ENCODE measurements at places on chromosomes 4 and X. TPM values are rescaled to one million over a fixed set of nuclear protein-coding genes. Genes with fewer than 3 reads are reported as not detected.

DNA sequence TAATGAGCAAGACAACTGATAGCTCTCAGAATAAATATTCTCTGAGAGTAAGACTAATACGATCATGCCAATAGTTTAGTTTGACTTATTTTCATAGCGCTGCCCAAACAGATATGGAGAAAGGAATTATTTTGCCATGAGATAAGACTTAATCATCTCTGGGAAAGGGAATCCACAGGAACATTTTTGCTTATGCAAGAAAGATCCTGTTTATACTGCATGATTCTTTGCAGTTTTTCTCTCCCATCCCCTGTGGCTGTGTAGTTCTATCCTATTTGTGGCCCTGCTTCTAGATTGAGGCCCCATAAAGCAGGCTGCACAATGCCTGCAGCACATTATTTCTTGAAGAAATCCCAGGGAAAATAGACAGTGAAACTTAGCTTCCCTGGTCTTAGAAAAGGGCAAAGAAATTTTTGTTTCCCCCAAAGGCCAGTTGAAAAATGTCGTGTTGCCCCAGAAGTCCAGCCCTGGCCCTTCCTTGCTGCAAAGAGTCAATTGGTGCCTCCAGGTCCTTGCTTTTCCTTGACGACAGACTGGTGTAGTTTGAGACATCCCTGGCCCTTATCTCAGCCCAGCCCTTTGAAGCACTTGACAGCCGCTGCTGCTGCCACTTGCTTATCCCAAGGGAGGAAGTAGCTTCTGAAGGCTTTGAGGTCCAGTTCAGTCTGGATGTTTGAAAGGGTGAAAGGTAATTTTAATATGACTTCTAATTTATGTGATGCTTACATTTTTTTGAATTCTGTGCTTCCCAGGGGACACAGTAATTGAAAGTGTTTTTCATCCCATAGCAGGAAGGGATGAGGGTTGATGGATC lies 45.0 kb upstream of the SH3RF1 start:
- DNase-seq = peak; percentile 53

GRCh38 chr4:114694770-114695169 lies 96.2 kb downstream of the UGT8 start:
- peak; percentile 21 for DNase-seq

DNA sequence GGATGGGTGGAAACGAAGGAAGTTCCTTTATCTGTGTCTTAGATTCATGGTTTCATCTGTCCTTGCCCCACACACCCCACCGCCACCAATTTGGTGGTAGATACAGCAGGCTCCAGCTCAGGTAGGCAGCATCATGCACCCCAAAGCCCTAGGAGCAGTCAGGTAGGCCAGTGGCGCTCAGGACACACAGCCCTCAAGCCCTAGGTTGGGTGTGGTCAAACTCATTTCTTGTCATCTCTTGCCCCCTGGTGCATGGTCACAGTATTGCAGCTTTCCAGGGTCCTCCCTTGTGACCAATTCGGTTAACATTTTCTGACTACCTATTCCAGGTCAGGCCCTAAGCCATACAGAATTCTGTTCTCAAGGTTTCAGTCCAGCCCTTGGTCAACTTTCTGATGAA lies 14.5 kb upstream of the PRRG3 start:
- peak; percentile 54 for DNase-seq

GRCh38 chrX:44183329-44183728 lies 160.1 kb downstream of the EFHC2 start:
- no peak for DNase-seq

DNA sequence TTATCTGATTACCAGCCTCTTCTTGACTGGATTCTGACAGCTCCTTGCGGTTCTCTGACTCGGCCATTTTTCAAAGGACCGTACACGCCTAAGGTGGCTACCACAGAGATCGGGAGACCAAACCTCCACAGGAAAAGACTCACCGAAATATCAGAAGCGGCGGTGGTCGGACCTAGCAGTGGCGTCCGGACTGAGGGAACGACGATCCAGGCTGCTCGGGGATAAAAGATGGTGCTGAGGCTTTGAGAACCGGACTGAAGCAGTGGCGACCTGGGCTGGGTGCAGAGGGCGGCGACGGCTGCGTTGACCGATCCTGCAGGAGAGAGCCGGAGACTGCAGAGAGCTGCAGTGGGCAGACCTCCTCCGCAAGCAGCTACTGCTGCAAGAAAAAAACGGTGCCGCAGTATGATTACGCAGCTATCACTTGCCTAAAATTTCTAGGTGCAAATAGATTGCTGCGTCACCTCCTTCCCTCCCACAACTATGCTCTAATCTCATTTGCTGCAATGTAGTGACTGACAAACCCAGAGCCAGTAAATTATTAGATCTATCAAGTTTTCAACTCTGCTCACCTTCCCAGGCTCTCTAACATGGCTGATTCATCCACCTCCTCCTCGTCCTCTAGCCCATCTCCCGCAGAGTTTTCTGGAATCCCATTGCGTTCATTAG lies at the start of gene NAP1L2:
TSS of gene NAP1L2 (minus strand) at position 426 of the 669 bp plus-strand sequence. CDS start at position 67, 359 bp downstream.
- DNase-seq = peak; percentile 30

DNA sequence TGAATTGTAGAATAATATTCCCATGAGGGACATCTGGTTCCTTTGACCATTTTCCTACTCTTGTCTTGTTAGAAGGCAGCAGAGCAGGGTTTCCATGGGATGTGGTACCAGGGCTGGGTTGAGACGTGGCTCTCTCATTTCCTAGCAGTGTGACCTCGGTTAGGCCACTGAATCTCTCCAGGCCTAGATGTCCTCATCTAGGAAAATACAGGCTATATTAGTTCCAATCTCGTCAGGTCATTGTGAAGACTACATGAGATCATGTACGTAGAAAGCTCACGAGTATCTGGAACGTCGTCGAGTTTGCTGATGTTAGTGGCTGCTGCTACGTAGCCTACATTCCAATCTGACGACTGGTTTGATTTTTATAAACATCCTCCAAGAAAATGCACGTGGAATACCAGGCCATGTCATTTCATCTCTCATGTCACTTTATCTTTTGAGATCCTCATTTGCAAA lies 278.2 kb upstream of the GATB start:
- DNase-seq = peak; percentile 84

MAGEE1 gene
- 0.15 TPM for total RNA-seq

- no peak for DNase-seq
Measured at GRCh38 chr4:87540146-87541058, 11.2 kb upstream of the SPARCL1 start.

GRCh38 chr4:150784305-150784704 lies 202.4 kb downstream of the MAB21L2 start:
- DNase-seq = no peak

POLN gene
- 0.44 TPM for total RNA-seq

GRCh38 chr4:100819505-100819904 lies 301.7 kb upstream of the EMCN start:
- DNase-seq = no peak

- DNase-seq = peak; percentile 68
Measured at GRCh38 chrX:115226929-115227328, 7.0 kb downstream of the LRCH2 start.

DNA sequence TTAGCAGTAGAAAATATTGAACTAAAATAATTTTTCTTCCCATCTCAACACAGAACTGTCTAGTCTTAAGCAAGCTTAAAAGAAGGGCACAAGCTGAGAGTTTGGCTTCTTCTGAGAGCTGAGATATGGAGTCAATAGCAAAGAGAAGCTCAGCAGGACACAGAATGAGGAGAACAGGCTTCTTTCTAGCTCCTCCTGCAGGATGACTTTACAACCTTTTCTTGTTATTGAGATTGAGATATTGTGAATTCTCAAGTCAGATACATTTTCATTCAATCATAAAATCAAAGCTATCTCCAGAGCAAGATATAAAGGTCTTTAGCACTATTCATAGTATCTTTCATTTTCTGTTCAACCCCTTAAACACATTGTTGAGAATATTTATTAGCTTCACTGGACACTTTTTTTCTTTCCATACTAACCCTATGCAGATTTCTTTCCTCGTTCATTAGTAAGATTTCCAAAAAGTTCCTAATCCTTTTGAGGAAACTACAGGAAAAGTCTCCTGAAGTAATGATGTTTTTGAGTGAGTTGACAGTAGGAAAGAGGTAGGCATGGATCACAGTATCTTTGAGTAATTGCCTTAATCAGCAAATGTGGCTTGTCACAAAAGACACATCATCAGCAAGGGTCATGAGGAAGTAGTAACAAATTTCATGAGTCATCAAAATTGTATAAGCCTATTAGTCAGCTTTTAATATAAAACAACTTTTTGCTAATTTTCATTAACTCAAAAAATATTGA lies 17.8 kb upstream of the CXCL3 start:
- peak; percentile 63 for DNase-seq

KCND1 gene
- 0.76 TPM for total RNA-seq

FGFBP2 gene
- total RNA-seq = not detected

DNA sequence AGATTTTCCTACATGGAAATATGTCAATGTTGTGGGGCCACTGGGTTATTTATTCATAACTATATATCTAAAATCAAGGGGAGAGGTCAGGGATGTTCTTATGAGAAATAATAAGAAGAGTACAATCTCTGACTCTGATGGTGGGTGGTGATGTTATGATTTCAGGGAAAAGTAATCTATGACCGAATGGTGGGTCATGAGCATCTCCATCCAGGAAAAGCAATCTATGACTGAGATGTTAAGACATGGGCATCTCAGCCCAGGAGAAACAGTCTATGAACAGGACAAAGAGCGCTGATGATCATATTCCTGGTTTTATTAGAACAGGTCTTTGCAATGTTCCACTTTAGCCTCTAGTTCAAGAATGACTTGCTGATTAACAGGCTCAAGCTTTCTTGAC lies 137.1 kb downstream of the ARSF start:
- peak; percentile 48 for DNase-seq

DNA sequence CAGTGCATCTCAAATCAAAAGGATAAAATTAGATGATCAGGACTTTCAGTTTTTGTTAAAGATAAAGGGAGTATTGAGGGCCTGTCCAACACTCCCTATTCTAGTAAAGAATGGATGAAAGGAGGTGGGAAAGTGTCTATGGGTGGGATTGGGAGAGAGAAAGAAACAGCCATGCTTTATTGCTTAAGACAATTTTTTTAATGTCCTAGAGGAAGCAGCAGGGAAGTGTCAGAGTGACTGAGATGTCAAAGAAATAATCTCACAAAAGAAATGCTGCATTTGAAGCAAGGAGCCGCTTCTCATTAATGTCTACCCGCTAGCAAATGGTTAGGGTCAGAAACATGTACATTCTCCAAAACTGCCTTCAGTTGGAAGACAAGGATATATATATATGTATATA lies 117.4 kb upstream of the GALNT7 start:
- DNase-seq = no peak

DNA sequence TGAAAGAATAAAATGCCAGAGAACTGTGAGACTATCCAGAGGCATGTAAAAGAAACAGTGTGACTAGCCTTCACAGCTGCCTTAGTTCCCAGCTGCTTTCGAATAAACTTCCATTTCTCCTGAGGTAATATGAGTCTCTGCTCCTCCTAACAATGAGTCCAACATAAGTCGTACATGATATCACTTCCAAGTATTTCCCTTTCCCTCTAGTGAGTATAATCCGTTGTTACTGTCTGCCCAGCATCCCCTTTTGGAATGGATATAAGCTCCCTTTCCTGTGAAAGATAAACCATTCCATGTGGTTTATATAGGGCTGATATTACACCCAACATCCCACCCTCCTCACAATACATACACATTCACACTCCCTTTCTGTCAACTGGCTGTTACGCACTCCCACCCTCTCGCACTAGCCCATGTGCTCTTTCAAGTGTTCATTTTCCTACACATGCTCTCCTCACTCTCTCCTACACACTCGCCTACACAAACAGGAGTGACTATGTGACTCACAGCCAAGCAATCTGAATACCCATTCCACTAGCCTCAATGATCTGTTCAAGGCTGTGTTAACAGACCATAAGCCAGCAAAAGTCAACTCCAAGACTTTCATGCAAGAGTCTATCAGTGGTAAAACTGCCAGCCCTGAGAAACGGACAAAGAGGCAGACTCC lies 5.0 kb downstream of the NAF1 start:
- no peak for DNase-seq

DNA sequence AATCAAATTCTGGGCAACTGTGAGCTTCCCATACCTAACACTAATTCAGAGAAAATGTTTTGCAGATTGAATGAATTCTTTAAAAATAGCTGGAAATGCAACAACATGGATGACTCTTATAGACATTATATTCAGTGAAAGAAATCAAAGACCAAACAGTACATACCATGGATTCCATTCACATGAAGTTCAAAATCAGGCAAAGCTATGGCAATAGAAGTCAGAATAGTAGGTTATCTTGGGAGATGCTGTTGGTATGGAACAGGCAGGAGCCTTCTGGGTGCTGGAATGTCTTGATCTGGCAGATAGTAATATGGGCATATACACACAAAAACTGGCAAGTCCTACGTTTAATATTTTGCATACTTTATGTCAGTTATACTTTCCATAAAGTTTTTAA lies 25.5 kb upstream of the CBLL2 start:
- DNase-seq = peak; percentile 36
